ENCODE measurements at places on chromosomes 6 and 20.

DNA sequence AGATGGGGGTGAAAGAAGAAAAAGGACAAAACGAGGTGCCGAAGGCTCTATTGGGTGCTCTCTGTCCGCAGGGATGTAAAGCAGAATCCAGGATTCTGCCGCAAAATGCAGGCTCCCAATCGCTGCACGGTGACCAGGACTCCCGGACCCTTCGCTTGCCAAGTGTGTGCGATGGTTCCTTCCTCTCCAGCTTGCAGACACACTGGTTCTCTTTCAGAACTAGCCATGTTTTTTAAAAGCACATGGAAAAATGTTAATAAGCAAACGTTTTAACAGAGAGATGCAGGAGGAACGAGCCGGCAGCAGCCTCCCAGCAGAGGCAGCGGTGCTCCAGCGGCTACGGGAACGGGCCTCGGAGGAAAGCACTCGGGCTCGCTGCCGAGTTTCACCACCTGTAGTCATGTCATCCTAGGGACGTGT lies 59.6 kb downstream of the ZNF831 start:
- DNase-seq: no peak

DNA sequence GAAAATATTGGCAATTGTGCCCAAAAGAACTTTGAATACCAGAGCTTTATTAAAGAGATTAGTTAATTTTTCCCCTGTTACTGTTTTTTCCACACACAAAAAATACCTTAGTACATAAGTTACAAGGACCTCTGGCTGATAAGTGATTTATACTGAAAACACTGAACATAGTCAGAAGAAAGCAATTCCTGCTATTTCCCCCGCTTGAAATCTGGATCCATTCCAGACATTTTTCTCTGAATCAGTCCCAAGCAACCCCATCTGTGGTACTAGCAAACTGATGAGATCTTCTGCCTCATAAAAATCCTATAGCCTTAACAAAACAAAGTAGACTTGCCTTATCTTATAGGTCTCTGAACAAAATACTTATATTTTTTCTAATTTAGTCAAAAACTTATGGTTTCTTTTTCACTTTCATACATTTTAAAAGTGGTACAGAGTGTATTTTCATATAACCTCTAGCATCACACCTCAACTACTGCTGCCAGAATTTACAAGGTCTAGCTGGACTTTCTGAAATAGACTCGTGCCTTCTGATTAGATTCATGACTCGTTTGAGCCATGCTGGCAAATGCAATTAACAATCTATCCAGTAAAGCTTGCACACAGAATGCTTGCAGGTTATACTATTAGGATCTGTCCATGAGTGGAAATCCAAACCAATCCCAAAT lies 111.9 kb downstream of the TBX18 start:
- DNase-seq: peak; percentile 94

- no peak for DNase-seq
Measured at GRCh38 chr6:1767481-1768246, 157.9 kb downstream of the FOXC1 start.

- DNase-seq: no peak
Measured at GRCh38 chr6:38078671-38079070, 259.1 kb downstream of the ZFAND3 start.

- no peak for DNase-seq
Measured at GRCh38 chr6:166862287-166862977, 93.9 kb downstream of the RNASET2 start.

DNA sequence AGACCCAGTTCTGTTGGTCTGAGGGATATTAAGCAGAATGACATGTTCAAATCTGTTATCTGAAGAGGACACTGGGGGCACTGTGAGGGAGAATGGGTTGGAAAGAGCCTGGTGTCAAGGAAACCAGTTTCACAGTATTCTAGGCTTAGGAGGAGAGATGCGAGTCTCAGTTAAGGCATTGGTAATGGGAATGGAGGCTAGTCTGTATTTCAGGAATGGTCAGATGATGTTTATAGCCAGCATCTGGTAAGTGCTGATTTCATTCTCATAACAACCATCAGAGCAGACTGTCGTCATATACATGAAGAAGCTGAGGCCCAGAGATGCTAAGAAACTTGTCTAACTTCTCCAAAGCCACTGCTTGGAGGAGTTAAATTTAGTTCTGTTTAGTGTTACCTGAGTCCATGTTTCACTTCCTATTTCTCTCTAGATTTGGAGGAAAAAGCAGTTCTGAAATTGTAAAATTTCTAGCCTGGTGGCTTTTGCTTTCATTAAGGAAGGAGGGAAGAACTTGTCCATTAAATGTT lies 242.0 kb downstream of the ARID1B start:
- DNase-seq: no peak

- no peak for DNase-seq
Measured at GRCh38 chr20:7695051-7695495, 245.2 kb downstream of the HAO1 start.

DNA sequence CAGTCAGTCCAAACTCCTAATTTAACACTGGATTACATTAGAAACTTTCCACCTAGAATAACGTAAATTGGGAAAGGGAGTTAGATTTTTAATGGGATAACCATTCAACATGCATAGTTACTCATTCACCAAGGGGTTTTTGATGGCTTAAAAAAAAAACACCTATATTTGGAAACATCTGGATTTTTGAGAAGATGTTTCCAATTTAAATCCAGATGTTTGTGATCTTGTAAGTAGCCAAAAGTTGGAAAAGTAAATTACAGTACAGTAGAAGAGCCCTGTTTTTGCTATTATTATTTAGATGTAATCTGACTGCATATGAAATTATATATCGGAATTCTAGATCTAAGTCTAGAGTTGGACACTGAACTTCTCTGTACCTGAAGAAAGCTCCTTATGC lies 478.2 kb downstream of the CD83 start:
- DNase-seq: no peak

DNA sequence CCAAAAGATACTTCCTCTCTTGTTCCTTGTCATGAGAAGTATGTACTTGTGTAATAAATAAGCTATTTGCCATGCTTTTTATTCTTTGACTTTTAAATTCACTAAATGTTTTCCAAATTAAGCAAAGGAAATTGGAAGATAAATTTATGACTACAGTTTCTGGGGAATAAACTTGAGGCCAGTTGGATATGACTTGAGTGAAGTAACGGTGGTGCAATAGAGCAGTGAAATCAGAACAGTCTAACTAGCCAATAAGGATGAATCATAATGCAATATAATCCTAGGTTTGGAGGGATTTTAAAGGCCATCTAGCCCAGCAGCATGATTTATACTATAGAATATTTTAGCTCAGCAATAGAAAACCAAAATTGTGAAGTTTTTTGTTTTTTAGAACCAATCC lies 183.8 kb upstream of the TCF21 start:
- DNase-seq: peak; percentile 72

DNA sequence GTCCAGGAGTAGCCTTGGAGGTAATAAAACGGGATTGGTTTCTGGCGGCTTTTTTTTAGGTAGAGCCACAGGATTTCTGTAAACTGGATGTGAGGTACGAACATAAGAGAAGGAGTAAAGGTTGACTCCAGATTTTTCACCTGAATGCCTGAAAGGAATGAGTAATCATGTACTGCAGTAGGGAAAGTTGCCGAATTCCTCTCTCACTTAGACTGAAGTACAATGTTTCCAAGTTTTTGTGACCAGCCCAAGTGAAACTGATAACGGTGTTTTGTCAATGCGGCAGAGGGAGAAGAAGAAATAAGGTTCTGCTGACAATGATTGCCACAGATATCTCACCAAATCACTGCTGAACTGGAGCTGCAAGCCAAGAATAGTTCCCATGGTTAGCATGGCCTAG lies 75.0 kb downstream of the VTA1 start:
- no peak for DNase-seq

GRCh38 chr6:1079525-1079924 lies 232.4 kb upstream of the FOXQ1 start:
- DNase-seq: no peak

- DNase-seq: peak; percentile 32
Measured at GRCh38 chr6:162032620-162033019, 694.9 kb downstream of the PRKN start.

DNA sequence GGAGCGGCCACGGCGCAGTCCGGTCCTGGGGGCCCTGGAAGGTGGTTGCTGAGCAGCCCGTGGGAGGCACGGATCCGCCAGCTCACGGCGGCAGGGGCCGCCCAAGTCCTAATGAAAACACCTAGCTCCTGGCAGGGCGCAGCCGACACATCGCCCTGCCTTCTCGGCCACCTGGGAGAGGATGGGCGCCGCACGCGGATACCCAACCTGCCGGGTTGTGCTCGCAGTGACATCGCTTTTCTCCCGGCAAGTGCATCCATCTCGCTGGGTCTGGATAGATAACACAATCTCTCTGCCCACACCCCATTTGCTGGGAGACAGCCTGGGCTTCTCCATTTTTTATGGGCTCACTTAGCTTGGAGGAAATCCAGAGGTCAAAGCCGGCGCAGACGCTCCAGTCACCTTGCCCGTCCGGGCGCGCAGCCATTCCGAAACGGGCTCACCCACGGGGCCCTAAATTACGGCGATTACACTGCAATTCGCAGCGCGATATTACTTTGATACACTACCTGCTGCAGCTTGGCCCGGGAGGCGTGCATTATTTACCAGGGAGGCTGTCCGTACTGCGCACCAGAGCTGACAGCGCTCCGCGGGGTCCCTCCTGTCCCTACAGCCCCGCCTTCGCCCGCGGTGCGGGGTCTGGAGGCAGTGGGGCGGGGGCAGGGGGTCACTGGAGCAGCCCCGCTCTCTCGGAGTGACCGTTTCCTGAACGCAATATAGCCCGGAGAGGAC lies 36.2 kb upstream of the CCDC167 start:
- no peak for DNase-seq

- DNase-seq: peak; percentile 83
Measured at GRCh38 chr6:46453216-46453615, 38.0 kb downstream of the RCAN2 start.

- DNase-seq: peak; percentile 52
Measured at GRCh38 chr20:37821696-37822095, 81.2 kb upstream of the VSTM2L start.

- no peak for DNase-seq
Measured at GRCh38 chr20:62739067-62739466, 30.4 kb downstream of the NTSR1 start.

DNA sequence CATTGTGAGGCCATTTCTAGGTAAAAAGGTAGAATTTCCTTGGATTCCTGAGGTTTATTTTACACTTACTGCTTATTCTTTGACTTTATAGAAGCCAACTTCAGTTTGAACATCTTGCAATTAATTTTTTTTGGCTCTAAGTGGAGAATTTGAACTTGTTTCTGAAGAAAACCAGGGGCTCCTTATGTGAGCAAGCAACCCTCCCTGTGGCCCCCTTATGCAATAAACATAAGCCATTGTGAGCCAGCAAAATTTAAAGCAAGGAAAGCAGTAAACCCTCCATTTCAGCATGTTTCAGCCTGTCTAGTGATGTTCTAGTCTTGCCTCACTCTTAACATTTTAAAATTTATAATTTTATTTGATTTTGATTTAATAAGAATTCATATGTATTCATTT lies 5.6 kb downstream of the HLA-F start:
- no peak for DNase-seq

DNA sequence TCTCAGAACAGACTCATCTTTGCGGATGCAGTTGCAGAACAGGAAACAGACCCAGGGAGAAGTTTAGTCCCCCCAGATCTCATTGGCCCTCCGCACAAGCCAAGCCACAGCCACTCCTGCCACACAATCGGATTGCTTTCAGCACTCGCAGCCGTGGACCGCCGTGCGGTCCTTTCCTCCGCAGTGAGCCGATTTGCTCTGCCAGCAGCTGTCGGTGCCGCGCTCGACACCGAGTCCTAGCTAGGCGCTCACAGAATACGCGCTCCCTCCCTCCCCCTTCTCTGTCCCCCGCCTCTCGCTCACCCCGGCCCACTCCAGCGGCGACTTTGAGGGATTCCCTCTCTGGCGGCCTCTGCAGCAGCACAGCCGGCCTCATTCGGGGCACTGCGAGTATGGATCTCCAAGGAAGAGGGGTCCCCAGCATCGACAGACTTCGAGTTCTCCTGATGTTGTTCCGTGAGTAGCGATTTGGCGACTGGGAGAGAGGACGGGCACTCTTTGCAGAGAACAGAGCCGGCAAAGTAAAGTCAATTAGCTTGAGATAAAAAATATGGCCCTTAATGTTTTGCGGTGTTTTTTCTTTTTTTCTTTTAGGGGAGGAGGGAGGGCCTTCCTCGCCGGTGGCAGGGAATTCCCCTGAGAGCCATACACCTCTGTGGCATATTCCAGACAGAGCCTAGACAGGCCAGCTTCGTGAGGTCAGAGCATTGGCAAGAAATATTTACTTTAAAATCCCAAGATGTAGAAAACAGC lies at the start of gene LAMP5:
LAMP5 (plus strand) TSS at position 130 of the 753 bp plus-strand sequence; CDS start at position 393, 263 bp downstream.
- no peak for DNase-seq

GRCh38 chr6:169838346-169839028 lies 87.1 kb downstream of the ERMARD start:
- DNase-seq: no peak

- DNase-seq: no peak
Measured at GRCh38 chr20:7624886-7625285, 315.4 kb downstream of the HAO1 start.

DNA sequence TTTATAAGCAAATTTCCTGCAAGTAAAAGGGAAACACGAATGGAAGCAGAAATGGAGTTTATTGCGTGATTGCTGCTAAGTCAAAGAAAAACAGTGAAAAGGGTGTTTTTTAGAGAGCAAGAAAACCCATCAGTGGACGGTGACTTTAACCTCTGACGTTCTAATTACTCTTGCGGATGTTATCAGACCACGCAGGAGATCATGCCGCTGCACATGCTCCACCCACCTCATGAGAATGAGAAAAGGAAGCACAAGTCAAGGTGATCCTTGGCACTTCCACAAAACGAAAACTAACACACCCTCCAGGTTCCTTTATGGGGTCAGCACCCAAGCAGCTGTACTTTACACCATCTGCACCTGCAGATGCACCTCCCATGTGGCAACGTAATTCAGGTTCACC lies 45.0 kb downstream of the LYRM4 start:
- DNase-seq: no peak

- DNase-seq: no peak
Measured at GRCh38 chr6:156262014-156262413, 515.2 kb upstream of the ARID1B start.

DNA sequence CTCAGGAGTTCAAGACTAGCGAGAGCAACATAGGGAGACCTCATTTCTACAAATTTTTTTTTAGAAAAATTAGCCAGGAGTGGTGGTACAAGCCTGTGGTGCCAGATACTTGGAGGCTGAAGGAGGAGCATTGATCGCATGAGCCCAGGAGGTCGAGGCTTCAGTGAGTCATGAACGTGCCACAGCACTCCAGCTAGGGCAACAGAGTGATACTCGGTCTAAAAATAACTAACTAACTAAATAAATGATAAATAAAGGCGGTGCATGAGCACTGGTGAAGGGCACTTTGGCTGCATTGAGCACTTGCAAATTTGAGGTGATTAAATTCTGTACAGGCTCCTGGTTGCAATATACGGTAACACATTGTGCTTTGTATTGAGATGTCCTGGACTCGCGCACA lies 13.5 kb downstream of the HLA-A start:
- no peak for DNase-seq
